SK-MEL-5 (cell line): ENCODE measurements at places on chromosomes 1 and 21. TPM values are rescaled to one million over a fixed set of nuclear protein-coding genes. Genes with fewer than 3 reads are reported as not detected.

The CD1E gene
- total RNA-seq, result not detected in 2 replicates

The RPTN gene
- total RNA-seq, result not detected in 2 replicates

The HSD11B1 gene
- not detected in 2 replicates for total RNA-seq

The PTPRC gene
- 0.35 and 0.45 TPM in 2 replicates for total RNA-seq

The TMEM125 gene
- total RNA-seq, result not detected in 2 replicates

DNA sequence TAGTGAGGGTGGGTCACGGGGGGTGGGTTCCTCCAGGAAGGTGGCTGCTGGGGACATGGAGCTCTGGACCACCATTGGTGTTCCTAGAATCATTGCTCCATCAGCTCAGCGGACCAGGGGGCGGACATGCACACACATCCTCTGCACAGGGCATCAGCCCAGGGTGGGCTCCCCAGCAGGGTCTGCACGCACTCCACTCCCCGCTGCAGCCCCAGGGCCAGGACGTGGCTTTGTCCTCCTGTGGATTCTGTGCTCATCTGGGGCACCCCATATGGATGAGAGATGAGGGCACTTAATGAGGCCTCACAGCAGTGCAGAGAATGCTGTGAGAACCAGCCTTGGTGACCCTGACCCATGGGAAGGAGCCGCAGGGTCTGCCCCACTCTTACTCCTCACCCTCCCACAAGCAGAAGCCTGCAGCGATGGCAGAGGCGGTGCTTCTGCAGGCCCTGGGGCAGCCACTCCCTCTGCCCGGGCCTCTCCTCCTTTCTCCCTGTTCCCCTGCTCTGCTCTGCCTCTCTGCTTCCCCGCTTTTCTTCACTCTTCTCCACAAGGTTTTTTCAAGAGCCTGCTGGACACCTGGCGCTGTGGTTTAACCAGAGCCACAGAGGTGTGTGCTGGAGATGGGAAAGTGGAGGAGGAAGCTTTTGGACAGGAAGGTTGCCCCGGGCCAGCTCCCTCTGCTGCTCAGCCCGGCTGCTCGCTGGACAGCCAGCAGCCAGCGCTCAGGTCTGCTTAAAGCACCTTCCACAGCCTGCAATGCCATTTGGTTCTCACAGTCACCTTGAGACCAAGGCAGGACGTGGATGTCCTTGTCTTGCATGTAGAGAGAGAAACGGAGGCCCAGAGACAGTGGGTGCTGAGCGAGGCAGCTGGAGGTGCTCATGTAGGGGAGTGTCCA, 26.3 kb upstream of the PCBP3 start:
- no peak for DNase-seq

GRCh38 chr1:184051138-184051484, 419 bp upstream of the TSEN15 start:
- DNase-seq, result no peak

DNA sequence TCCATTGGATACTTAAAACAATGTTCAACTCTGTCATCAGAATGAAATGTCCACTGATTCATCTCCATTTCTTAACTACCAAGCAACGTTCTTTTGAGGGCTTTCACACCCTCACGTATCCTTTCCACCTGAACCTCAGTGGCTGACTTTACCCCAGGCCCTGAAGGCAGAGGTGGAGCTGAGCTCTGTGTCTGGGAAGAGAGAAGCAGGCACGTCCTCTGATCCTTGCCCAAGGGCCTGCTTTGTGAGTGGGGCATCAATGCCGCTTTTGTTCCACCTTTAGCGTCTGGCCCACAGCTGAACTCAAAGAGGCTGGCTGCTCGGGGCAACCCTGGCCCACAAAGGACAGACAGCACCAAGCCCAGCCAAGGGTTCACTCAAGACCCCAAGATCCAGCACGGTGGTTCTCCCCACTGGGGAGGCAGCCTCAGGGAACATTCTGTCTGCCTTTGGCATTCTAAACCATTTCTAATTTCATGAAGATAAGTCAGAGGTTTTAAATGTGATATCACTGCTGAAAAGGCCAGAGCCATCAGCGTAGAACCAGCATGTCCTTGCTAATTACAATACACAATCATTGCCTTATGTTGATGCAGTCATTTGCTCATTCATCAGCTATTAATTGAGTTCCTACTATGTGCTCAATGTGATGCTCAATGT, 126.0 kb upstream of the UBE2U start:
- peak; percentile 85 for DNase-seq

- peak; percentile 50 for DNase-seq
These were observed 65.6 kb upstream of the USP24 start for GRCh38 chr1:55280731-55281130.

GRCh38 chr1:148354913-148355308, 128.2 kb downstream of the PPIAL4G start:
- no peak for DNase-seq

- no peak for DNase-seq
These were observed 160.2 kb downstream of the CYYR1 start for GRCh38 chr21:26412885-26413284.
